ENCODE measurements at places on chromosomes 2 and 18.
A peak's percentile ranks its signal among the peaks of the same experiment; 100 is the strongest.

GRCh38 chr2:200270732-200271131 lies 35.8 kb upstream of the SPATS2L start:
- no peak for DNase-seq

- no peak for DNase-seq
Observed at GRCh38 chr2:116319001-116319400, 1495.5 kb upstream of the DDX18 start.

- no peak for DNase-seq
Observed at GRCh38 chr18:58144671-58145285, 100.8 kb downstream of the NEDD4L start.

GRCh38 chr2:124668161-124668560 lies 643.1 kb downstream of the CNTNAP5 start:
- peak; percentile 3 for DNase-seq

GRCh38 chr18:45521136-45521535 lies 94.1 kb upstream of the SLC14A2 start:
- peak; percentile 86 for DNase-seq

DNA sequence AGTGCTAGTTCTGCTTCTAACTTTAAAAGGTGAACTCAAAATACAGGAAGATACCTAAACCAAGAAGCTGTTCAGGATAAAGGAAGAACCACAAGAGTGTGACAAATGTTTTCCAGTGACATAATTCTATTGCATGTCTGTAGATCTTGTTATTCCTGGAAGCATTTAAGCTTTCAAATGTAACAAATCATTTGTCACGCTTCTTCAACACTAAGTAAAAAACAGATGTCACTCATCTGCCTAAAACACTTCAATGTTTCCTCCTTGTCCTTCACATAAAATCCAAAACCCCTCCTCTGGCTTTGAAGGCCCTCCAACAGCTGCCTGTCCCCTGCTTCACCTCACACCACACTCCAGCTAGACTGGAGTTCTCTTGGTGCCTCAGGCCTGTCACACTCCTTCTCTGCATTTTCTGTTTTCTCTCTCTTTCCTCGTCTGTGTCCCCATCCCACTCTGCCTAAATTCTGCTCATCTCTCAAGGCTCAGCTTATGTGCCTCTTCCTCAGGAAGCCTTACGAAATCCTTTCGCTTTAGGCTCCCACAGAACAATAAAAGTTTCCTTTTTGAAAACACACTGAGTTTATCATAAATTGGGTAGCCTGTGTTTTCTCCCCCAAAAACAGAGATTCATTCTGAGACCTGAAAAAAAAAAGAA lies 6.4 kb upstream of the CLEC4F start:
- DNase-seq = no peak

DNA sequence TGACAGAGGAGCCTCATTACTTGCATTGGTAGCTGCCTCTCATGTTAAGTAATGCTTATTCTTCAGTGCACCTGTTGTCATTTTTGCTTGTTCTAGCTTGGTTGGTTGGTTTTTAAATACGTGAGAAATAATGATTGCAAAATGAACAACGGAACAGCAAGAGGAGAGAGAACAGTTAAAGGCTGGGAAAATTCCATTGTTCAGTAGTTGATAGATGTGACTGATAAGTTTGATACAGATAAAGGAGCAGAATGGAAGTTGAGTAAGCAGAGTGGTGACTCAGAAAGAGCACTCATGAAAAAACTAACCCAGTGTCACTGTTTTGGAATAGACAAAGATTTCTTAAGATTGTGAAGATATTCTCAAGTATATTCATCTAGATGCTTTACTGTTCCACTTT lies 50.5 kb downstream of the MTA3 start:
- DNase-seq = peak; percentile 54

GRCh38 chr2:65045651-65046050 lies 10.6 kb upstream of the CEP68 start:
- DNase-seq = peak; percentile 59

DNA sequence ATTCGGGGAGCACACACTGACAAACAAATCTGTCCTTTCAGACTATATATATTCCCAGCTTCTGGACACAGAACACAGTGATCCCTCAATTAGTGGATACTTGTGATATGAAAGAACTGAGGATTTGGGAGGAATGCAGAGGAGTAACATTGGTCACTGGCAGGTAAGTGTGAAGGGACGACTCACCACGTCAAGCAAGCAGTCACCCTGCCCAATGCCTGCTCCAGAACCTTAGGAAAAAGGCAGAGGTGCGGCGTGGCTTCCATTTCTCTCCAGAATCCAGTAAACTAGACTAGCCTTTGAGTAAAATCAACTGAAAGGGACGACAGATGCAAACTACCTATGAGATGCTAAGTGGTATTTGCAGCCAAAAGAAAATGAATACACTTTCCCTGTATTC lies 1.1 kb downstream of the CCDC93 start:
- DNase-seq = no peak

GRCh38 chr2:122512091-122512490 lies 756.6 kb downstream of the TSN start:
- no peak for DNase-seq

- DNase-seq = no peak
Observed at GRCh38 chr2:229443141-229443540, 172.1 kb upstream of the PID1 start.

GRCh38 chr2:101569886-101570520 lies 95.1 kb upstream of the RFX8 start:
- DNase-seq = no peak

DNA sequence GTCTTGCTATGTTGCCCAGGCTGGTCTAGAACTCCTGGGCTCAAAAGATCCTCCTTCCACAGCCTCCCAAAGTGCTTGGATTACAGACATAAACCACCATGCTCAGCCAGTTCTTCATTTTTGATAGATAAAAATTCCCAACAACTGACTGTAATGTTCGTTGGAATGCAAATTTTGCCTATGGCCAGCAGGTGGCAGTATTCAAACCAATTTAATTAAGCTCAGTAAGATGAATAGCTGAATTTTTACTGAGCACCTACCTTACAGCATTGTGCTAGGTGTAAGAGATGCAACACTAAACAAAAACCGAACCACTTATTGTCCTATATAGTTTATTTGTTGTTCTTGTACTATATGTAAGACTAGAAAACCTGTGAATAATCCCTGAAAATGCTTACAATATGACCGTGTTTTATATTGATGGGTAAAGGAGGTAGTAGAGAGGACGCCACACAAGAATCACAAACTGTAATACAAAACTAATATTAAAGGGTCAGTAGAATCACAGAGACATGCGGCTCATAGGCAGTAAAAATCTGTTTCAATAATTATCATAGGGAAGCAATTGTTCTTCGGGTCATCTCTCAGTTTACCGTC lies 8.2 kb upstream of the TMEM182 start:
- DNase-seq = peak; percentile 64

GRCh38 chr18:47248604-47249313 lies 2.7 kb downstream of the SKOR2 start:
- no peak for DNase-seq

- peak; percentile 79 for DNase-seq
Observed at GRCh38 chr2:220076734-220077133, 449.3 kb downstream of the SLC4A3 start.

DNA sequence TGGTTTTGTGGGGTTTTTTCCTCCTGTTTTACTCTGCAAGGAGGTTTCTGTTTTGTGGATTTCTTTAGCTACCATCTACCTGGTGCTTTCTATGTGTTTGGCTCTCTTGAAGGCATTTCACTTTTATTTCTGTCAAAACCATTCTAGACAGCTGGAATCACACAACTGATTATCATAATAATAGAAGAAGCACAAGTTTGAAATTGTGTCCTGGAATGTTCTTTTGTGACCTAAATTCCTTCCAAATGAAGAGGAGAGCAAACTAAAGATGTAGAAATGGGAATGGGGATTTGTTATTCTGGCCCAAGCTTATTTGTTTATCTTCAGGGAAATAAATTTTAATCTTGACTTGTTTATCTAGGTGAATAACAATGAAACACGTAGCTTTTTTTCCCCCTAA lies 17.0 kb upstream of the MFSD2B start:
- no peak for DNase-seq

DNA sequence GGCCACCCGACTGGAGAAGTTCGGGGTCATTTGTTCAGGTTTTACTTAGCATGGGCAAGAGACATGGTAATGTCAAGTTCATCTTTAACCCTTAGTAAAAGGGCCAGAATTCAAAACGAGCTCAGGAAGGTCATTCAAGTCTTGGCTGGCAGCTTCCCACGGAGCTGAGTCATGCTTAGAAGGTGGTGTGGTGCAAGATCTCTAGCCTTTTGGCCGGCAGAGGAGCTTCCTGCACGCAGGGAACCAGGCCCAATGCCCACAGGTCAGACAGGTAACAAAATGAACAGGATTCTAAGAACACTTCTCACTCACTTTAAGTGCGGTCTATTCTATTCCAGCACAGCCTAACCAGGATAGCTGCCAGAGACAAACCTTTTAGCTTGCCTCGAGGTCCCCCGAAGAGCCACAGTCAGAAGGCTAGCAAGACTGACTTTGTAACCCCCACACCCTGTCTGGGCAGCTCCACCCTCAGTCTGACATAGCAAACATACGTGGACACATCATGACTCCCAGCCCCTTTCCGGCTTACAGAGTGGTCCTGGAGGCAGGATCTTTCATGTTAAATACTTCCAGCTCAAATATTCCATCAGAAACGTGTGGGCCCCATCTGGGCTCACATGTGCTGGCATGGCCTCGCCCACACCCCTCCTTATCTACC lies 292.7 kb downstream of the BCL11A start:
- DNase-seq = no peak

DNA sequence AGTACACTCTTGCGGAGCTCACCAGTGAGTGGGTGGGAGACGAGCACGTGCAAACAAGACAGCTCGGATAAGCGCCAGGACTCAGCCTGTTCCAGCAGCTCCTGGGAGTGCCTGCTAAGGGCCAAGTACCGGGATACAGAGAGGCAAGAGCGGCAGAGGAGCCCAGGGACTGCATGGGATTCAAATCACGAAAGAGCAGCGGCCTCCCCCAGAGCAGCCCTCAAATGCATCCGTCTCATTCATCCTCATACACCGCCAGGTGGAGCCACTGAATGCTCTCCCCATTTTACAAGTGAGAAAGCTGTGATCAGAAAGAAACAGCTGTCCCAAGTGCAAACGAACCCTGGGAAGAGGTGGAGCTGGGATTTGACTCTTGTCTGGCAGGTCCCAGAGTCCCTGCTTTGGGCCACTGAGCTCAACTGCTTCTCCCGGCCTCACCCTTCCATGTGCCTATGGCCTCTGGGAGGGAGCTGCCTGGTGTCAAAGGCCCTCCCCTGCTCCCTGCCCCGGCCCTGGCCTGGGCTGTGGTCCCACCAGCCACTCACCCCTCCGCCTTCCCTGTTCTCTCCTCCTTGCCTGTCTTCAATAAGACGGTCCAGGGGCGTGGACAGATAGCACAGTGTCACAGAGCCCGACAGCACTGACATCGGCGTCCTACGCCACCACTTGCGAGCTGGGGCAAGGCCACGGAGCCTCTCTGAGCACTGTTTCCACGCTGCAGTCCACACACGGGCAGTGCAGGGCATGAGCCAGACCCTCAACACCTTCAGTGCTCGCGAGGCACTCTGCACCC lies 72.8 kb upstream of the TAF1B start:
- peak; percentile 70 for DNase-seq

GRCh38 chr2:58476556-58476955 lies 235.4 kb upstream of the FANCL start:
- DNase-seq = no peak

DNA sequence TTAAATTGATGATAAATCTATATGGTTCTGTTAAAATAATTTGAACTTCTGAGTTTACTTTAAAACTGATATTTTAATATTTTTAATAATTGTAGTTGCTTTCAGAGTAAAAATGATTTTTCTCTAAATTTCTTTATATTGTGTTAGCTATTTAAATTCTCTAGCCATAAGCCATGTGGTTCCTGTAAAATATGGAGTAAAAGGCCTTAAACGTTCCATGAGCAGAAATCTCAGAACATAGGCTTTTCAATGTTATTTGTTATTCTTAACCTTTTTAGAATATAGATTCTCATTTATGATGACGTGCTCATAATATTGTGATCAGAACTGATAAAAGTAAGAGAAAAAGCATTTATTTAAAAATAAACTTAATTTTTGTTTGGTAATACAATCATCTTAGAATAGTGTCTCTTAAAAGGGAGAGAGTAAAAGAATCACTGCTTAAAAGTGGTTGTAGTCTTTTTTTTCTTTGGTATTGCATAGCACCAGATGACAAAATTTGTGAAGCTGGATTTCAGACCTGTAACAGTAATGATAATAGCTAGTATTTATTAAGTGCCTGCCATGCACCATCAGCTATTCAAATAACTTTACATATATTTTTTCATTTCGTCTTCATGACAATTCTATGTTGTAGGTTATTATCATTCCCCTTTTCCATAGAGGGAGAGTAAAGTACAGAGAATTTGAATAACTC lies 2.7 kb downstream of the BMPR2 start:
- peak; percentile 39 for DNase-seq

GRCh38 chr2:199962203-199962602 lies 6.8 kb downstream of the MAIP1 start:
- no peak for DNase-seq

DNA sequence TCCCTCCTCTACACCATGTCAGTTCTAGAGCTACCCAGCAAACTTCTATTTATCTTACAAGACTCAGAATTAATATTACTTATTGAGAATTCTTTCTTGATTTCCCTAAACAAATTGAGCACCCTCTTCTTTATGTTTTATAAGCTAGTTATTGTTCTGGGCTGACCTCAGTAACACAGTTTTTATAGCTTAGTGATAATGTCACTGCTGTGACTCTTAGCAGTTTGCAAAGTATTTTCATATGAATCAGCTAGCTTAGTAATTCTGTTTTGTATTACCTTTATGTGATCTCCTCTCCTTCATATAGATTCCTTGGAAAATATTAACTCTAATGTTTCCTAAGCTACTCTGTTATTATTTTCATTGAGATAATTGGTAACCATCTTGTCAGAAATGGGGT lies 114.9 kb downstream of the PMS1 start:
- DNase-seq = no peak

- DNase-seq = peak; percentile 28
Observed at GRCh38 chr2:228689053-228689452, 507.6 kb upstream of the SPHKAP start.

DNA sequence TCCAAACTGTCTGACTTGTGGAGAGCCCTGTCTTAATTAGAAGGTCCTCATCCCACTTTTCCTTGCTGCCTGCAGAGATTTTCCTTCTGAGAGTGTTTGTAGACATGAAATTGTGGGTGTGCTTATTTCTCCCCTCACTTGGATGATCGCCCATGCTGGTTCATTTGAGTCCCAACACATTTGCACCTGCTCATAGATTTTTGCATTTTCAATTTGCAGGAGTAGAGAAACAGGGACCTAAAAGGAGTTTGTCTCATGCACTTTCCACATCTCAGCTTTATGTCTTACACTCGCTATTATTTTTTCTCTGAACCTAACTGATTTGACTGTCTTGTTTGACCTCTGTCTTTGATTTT lies 33.2 kb upstream of the FHL2 start:
- no peak for DNase-seq

DNA sequence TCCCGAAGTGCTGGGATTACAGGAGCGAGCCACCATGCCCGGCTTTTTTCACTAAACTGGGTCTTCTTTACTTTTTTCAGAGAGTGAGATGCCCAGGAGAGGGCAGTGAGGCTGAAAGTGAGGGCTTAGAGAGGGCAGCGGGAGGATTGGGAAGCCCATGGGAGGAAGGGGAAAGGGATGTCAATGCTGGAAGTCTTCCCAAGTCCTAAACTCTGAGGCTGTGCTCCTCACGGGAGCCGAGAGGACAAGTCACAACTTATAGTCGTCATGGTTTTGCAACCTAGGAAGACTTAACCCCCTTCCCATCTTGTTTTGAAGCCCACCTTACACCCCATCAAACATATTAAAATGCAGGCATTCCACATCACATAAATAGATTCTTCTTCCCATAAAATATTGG lies 15.1 kb upstream of the MEP1B start:
- no peak for DNase-seq

- no peak for DNase-seq
Observed at GRCh38 chr2:159066541-159067156, 98.2 kb downstream of the TANC1 start.

All from astrocyte of the spinal cord (primary cell).